ENCODE measurements at places on chromosomes 13 and 19.
A peak's percentile ranks its signal among the peaks of the same experiment; 100 is the strongest.

DNA sequence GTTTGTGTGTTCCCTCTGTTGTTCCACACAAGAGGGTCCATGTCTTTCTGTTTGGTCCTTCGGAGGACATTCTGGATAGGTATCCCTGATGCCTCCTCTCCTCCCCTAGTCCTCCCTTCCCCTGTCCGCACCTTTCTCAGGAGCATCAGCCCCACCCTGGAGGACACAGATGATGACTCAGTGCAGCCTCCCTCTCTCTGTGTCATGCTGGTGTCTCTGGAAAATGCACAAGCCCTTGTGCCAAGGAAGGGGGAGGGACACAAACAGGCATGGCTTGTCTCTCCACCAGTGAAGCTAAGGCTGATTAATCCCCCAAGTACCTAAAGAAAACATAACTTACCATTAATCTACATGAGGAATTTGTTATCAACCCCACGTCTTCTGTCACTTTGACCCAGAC, 16.2 kb upstream of the TNFRSF19 start:
- no peak for DNase-seq

- no peak for DNase-seq
These were observed 46.3 kb downstream of the SOX21 start for GRCh38 chr13:94666065-94666464.

- no peak for DNase-seq
These were observed 24.1 kb downstream of the ING1 start for GRCh38 chr13:110737555-110737954.

DNA sequence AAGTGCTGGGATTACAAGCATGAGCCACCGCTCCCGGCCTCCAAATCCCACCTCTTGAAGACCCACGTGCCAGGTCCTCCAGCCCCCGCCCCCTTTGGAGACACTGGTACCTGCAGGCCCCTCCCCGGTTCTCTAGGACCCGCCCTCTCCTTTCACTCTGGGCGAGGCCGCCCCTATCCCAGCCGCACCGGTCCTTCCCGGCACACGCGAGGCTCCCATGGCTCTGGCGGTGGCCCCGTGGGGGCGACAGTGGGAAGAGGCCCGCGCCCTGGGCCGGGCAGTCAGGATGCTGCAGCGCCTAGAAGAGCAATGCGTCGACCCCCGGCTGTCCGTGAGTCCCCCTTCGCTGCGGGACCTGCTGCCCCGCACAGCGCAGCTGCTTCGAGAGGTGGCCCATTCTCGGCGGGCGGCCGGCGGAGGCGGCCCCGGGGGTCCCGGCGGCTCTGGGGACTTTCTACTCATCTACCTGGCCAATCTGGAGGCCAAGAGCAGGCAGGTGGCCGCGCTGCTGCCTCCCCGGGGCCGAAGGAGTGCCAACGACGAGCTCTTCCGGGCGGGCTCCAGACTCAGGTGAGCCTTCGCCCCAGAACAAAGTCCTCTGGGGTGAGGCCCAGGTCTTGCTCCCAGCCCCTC, at the start of gene CBLC:
CBLC (plus strand) TSS at position 176 of the 633 bp plus-strand sequence; CDS start at position 218, 42 bp downstream.
- DNase-seq = no peak

DNA sequence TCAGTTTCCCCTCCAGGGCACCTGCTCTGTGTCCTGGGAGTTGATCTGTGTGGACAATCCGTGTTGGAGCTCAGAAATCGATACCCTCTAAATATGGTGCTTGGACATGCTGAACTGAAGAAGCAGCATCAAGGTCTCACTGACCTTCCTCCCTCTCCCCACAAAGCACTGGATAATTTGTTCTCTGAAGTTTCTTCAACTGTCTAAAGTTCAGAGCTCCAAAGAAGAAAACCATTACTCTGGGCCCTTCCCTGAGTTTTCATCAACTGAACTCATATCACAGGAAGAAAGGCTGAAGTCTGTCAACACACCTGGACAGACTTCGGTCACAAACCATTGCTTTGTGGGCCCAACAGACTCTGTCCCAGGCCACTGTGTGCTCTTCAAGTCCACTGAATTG, 132.1 kb downstream of the RGCC start:
- DNase-seq = no peak

DNA sequence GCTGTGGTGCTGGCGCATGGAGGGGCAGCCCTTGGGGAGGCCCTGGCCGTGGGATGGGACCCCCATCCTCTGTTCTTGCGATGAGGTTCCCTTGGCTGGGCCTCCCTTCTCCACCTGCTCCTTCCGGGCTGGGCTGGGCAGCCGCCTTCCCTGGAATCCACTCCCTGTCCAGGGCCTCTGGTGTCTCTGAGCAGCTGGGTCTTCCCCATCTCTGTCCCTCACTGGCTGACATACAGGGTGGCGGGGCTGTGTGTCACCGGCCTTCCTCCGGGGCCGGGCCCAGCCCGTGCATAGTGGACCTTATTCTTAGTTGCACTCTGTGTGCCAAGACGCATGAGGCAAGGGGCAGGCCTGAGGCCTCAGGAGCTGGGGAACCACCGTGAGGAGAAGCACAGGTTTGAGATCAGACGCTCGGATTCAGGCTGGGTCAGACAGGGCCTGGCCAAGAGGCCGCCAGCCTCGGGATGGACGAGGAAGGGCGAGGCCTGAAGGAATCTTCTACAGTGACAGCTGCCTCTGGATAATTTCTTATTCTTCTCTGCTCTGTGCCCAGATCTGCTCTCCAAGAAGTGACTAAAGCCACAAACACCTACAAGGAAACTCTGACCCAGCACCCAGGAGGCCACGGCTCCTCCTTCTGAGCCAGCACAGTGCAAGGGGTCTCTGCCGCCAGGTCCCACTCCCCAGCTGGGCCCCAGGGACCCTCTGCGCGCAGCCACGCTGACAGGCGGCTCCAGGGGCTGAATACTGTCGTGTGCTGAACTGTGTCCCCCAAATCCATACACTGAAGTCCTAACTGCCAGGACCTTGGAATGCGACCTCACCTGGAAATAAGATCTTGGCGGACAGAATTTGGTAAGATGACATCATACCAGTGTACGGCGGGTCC, 11.0 kb downstream of the SGTA start:
- no peak for DNase-seq

- no peak for DNase-seq
These were observed 64.9 kb downstream of the GADD45B start for GRCh38 chr19:2540646-2541454.

DNA sequence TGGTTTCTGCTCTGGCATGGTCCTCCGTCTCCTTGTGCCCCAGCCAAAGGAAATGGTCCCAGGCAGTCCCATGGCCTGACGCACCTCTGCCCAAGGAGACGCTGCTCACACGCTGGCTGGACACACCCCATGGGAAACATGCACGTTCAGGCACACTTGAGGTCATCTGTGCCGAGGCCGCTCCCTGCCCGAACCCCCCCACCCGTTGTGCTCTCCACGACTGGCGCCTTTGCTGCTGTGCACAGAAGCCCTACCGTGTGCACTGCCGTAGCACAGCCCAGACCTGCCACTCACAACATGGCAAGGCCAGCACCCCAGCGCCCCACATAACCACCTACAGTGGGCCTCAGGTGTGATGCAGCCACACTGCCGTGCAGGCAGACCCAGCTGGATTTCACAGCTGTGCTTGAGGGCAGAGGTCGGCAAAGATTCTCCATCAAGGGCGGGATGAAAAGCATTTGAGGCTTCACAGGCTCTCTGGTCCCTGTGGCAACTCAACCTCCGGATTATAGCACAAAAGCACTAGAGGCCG, 65.7 kb downstream of the SPACA7 start:
- DNase-seq = no peak

DNA sequence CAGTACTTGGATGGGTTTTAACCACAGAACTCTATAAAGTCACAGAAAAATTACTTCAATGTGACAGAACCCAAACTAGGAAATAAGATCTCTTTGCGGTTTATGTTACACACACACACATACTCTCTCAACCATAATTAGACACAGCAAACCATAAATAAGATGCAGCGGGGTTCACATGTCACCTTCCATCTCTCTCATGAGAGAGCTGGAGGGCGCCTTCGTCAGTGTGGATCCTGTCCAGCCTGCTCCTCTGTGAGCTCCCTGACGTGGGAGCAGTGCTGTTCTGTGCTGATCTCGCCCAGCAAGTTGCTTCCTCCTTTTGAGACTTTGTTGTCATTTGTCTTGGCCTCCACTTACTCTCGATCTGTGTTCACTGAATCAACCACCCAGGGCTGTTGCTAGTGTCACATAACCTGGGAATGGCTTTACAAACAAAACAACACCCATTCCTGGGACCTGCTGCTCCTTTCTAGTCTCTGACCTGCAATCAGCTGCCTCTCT, 204.9 kb upstream of the KL start:
- DNase-seq = no peak

DNA sequence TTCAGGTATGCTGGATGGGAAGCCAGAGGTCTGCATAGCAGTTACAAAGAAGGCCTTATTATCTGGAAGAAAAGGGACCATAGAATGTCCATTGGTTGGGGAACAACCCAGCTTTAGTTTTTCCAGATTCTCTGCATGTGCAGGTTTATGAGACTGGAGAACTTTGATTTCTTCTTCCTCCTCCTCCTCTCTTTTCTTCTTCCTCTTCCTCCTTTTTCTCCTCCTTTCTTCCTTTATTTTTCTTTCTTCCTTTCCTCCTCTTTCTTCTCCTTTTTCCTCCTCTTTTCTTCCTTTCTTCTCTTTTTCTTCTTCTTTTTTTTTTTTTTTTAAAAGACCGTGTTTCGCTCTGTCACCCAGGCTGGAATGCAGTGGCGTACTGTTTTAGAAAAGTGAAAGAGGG, 30.9 kb downstream of the EPN1 start:
- DNase-seq = no peak

DNA sequence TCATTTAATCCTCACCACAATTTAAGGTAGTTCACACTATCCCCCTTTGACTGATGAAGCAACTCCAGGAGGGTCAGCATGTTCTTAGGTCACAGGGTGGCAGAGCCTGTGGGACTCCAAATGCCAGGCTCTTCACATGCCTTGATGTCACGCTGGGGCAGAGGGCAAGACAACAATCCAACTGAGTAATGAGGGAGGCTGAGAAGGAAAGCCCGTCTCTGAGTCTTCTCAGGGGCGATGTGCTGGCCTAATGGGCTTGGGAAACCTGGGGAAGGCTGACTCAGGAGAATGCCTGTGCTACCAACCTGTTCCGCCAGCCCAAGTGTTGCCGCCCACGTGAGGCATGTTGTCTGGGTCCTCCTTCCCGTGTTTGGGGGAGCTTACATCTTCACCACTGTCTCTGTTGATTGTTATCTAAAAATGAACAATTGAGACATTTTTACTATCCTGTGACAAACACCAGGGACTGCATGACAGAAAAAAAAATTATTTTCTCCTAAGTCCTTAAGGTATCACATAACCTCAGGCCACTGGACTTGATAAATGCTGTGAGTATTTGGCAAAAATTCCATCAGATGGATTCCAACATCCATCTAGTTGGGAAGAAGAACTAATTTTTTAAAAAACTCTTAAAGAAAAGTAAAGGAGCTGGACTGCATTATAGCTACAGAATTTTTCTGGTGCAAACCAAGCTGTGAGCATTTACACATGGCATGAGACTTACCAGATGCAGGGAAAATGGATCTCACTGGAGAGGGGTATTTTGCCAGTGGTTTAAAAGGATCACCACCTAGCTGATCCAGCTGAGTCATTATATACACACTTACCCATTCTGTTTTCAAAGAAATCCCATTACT, 157.5 kb downstream of the RGCC start:
- DNase-seq = no peak

- no peak for DNase-seq
These were observed 702 bp upstream of the EPSTI1 start for GRCh38 chr13:42992764-42993122.

DNA sequence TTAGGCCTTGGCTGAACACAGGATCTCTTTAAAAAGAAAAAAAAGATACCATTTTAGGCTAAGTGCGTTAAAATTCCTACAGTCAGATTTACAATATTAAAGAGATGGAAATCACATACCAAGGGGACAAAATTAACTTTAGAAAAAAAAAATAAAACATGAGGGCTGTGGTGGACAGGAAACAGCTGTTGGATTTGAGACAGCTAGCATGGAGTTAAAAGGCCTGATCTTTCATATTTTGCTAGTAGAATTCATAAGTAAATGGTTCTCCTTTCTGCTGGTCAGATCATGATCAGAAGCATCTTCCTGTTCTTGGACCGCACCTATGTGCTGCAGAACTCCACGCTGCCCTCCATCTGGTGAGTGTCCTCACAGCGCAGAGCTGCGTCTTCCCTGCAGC, 19.7 kb downstream of the CUL4A start:
- no peak for DNase-seq

- no peak for DNase-seq
These were observed 81.2 kb upstream of the RAP2A start for GRCh38 chr13:97352815-97353214.

DNA sequence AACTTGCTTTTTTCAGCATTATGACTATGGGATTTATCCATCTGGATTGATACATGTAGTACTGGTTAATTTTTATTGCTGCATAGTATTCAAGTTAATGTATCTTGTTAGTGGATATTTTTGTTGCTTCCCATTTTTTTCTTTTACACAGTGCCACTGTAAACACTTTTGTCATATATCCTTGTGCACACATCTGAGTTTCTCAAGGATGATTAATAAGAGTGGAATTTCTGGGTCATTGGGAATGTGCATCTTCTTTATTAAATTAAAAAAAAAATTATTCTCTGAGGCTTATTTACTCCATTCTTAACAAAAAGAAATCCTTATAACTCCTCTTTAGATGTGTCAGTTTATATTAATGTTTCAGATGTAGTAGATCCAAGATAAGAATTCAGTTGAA, 27.3 kb downstream of the B3GLCT start:
- DNase-seq = no peak

- DNase-seq = no peak
These were observed 18.9 kb upstream of the LRP3 start for GRCh38 chr19:33175156-33175782.

- peak; percentile 48 for DNase-seq
These were observed 900 bp downstream of the PPP1R13L start for GRCh38 chr19:45403781-45404556.

DNA sequence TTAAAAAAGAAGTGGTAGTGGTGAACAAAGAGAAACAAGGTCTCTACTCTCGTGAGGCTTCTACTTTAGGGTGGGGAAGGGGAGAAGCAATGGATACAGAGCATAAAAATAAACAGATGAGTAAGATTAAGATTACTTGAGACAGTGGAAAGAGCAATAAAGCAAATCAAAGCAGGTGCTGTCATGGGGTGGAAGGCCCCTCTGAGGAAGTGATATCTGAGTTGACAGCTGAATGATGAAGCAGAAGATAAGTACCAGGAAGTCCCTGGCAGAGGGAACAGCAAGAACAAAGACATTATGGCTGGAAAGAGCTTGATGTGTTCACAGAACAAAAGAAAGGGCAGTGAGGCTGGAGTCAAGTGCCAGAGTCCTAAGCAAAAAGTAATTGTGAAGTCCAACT, 221.8 kb downstream of the ENOX1 start:
- no peak for DNase-seq

DNA sequence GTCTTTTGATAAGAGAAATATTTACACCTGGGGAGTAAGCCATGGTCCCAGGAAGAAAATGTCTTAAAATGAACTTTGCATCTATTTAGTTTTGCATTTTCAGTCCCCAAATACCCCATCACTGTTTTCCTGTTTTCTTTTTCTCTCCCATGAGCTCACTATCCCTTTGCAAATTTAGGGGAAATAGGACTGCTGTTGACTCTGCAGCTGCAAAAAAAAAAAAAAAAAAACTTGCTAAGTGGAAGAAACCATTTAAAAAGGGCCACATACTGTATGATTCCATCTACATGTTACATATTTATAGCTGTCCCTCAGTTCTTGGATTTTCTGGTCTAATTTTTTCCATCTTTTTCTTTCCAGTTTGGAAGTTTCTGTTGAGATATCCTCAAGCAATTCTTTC, 98.2 kb upstream of the SERP2 start:
- no peak for DNase-seq

- no peak for DNase-seq
These were observed 53.8 kb downstream of the KLF2 start for GRCh38 chr19:16378291-16378889.

GRCh38 chr19:16449330-16449961, 22.3 kb downstream of the EPS15L1 start:
- DNase-seq = peak; percentile 39
